ENCODE measurements at places on chromosomes 6 and 20.

DNA sequence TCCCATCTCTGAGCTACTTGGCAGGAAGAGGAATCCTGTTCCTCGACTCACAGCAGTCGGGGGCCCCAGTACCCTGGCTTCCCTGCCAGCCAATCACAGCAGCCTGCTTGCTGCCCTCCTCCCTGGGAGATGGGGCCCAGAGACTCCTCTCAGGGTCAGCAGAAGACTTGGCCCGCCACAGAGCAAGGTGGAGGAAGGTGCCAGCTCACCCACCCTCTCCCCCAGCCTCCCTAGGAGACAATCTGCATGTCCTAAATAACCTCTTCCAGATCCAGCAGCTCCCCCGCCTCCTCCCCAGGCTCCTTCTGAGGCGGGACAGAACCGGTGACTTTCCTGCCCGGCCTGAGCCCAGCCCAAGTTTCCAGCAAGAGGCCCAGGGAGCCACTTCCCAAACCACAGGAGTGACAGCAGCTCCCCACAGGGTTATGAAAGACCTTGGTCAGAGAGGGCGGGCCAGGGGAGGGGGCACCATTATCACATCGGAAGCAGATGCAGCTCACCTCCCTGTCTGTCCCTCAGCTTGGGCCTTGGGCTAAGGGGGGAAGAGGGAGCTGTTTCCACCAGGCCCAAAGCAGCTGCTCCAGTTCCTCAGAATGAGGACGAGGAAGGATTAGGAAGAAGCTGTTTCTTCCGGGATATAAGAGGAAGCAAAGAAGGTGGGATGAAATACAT, 2.3 kb downstream of the CCND3 start:
- peak; percentile 44 for DNase-seq
- peaks cover 57% of the 10 kb centered on the region for H3K4me1 ChIP-seq

DNA sequence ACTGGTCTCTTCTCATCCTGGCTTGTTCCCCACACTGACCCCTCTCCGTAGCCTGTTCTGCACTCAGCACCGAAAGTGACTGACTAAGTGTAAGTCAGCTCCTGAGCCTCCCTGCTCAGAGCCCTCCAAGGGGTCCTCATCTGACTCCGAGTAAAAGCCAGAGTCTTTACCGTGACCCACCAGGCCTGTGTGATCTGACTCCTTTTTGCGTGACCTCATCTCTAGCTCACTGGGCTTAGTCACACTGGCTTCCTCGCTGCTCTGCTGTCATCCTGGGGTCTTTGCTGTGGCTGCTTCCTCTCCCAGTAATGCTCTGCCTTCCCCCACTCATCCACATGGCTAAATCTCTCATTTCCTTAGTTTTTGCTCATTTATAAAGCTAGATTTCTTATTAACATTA, 116.6 kb downstream of the PLCB4 start:
- H3K27ac ChIP-seq, result no peak overlapping the region
- DNase-seq, result no peak
- no peaks in the 10 kb centered on the region for H3K27me3 ChIP-seq
- H3K4me1 ChIP-seq, result no peaks in the 10 kb centered on the region
- H3K4me3 ChIP-seq, result no peak overlapping the region
- H3K36me3 ChIP-seq, result no peaks in the 10 kb centered on the region

DNA sequence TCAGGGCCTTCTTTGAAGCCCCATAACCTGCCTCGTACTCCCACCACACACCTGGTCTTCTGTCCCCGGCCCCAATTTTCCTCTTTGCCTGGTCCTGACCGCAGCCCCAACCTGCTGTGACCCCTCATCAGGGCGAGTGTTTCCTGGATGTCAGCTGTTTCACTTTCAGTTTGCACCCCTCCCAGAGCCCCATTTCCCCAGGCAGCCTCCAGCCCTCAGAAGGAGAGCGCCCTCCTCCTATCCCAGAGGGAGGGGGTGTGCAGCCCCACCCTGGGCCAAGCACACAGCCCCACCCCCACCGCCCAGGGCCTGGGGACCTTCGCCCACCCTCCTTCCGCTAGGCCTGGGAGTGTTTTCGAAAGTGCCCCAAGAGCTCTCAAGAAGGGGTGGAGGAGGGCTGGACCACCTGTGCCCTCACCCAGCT, 1.5 kb downstream of the BAK1 start:
- peaks cover 23% of the 10 kb centered on the region for H3K36me3 ChIP-seq
- H3K27me3 ChIP-seq, result no peaks in the 10 kb centered on the region
- peak overlapping the region; percentile 94 for H3K4me3 ChIP-seq

- H3K27ac ChIP-seq, result no peak overlapping the region
- H3K27me3 ChIP-seq, result no peaks in the 10 kb centered on the region
- H3K36me3 ChIP-seq, result no peaks in the 10 kb centered on the region
- H3K4me1 ChIP-seq, result no peaks in the 10 kb centered on the region
- DNase-seq, result no peak
These were observed 199.4 kb upstream of the PRND start for GRCh38 chr20:4522310-4522709.

DNA sequence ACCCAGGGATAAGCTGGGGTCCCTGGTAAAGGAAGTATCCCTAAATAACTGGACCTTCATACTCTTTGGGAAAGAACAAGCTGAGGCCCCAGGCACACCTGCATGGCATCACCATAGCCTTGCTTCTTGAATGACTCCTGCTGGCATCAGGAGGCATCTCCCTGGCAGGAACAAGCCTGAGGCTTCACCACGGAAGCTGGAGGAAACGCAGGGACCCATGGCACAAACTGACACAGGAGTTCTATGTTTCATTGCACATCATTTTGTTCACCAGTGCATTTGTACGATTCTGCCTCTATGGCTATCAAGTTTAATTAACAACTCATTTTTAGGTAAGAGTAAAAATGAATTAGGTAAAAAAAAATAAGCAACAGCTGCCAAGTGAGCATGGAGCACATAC, 619 bp upstream of the PDE7B start:
- DNase-seq, result no peak
- H3K27me3 ChIP-seq, result no peaks in the 10 kb centered on the region
- H3K4me3 ChIP-seq, result no peak overlapping the region
- H3K4me1 ChIP-seq, result peaks cover 25% of the 10 kb centered on the region

DNA sequence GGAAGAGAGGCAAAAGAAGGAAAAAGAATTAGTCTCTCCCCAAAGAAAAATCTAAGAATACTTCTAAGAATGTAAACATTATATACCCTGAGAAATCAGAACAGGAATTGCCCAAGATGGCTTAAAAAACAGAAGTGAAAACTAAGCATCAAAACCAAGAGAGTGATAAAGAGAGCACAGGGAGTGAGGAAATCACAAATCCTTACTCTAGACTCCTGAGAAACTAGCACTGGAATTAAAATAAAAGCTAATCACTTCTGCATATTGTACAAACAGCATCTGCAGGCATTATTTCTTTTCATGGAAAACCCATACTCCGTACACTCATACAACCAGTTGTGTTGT, 285.7 kb downstream of the BTBD9 start:
- DNase-seq, result no peak
- no peak overlapping the region for H3K27ac ChIP-seq
- H3K36me3 ChIP-seq, result no peaks in the 10 kb centered on the region
- H3K4me1 ChIP-seq, result peaks cover 18% of the 10 kb centered on the region

- H3K27me3 ChIP-seq, result no peaks in the 10 kb centered on the region
- H3K4me1 ChIP-seq, result no peaks in the 10 kb centered on the region
- H3K27ac ChIP-seq, result no peak overlapping the region
- DNase-seq, result no peak
These were observed 85.9 kb upstream of the TRAF3IP2 start for GRCh38 chr6:111691345-111692225.

- no peak for DNase-seq
- no peak overlapping the region for H3K4me3 ChIP-seq
- no peaks in the 10 kb centered on the region for H3K36me3 ChIP-seq
These were observed 15.9 kb downstream of the GPR31 start for GRCh38 chr6:167141667-167142432.

- no peak for DNase-seq
- no peaks in the 10 kb centered on the region for H3K36me3 ChIP-seq
- no peak overlapping the region for H3K27ac ChIP-seq
- H3K27me3 ChIP-seq, result peaks cover 2% of the 10 kb centered on the region
These were observed 175.8 kb upstream of the LRFN2 start for GRCh38 chr6:40762981-40763380.

DNA sequence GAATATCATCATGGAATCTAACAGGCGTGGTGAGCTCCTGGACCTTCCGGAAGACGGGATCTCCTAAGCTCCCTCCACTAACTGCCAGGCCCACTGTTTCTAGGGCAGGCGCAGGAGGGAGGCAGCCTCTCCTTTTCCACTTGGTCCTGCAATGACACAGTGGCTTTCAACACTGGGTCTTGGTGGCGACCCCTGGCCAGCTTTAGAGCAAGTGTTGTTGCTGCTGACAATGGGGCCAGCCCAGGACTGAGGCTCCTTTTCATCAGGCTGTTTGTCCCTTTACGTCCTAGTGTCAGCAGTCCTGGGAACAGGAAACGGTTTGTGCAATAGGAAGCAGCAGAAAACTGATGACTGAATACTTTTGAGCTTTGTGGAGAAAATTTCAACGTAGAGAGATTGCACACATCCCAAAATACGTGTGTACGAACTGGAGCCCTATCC, 9.7 kb upstream of the QKI start:
- H3K36me3 ChIP-seq, result no peaks in the 10 kb centered on the region
- no peaks in the 10 kb centered on the region for H3K27me3 ChIP-seq
- H3K4me3 ChIP-seq, result no peak overlapping the region
- H3K4me1 ChIP-seq, result peaks cover 21% of the 10 kb centered on the region
- DNase-seq, result peak; percentile 73

DNA sequence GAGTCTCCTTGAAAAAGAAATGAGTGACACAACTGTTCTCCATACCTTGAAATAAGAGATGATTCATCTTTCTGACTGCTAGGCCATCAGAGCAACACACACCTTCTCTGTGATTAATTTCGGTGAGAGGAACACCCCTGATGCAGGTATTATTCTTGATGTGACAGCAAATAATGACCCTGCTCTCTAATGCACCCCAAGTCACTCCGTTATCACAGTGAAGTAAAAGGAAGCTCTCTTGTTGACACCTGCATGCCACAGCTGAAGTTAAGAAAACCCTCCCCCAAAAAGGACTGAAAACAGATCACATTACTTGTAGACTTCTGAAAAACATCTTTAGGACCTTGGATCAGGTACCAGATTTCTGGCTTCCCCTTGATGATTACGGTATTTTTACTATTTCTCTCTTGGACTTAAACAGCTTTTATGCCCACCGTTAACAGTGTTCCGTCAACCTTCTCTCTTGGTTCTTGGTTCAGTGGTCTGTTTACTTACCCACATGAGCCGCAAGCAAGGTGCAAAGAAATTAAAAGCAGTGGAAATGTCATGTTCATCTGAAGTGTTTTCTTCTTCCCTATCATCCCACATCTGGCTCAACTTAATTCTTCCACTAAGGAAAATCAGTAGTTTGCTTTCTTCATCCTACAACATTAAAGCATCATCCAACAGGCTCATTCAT, 249.7 kb downstream of the GMPR start:
- H3K27me3 ChIP-seq, result no peaks in the 10 kb centered on the region
- peaks cover 26% of the 10 kb centered on the region for H3K36me3 ChIP-seq
- no peak overlapping the region for H3K4me3 ChIP-seq
- no peaks in the 10 kb centered on the region for H3K4me1 ChIP-seq

- peaks cover 33% of the 10 kb centered on the region for H3K27me3 ChIP-seq
- no peaks in the 10 kb centered on the region for H3K4me1 ChIP-seq
- no peak overlapping the region for H3K27ac ChIP-seq
- peak; percentile 95 for DNase-seq
These were observed 32.1 kb downstream of the SUMO4 start for GRCh38 chr6:149431905-149432775.

DNA sequence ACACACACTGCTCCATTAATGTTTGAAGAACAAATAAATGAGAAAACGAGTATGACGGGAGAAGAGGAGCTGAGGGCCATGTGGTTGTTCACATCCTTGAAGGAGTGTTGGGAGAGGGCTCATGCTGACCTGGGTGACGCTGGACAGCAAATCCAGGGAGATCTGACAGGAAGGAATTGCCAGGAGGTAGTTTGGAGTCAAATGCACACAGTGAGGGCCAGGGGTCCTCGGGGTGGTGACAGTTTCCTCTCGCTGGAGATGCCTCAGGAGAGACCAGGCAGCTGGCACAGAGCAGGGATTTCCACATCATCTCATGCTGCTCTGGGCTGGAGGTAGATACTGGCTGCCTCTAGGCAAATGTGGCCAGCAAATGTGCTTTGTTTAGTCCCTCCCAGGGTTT, 2.0 kb upstream of the TMEM181 start:
- H3K4me1 ChIP-seq, result no peaks in the 10 kb centered on the region
- H3K27ac ChIP-seq, result no peak overlapping the region
- H3K4me3 ChIP-seq, result no peak overlapping the region
- no peaks in the 10 kb centered on the region for H3K36me3 ChIP-seq

DNA sequence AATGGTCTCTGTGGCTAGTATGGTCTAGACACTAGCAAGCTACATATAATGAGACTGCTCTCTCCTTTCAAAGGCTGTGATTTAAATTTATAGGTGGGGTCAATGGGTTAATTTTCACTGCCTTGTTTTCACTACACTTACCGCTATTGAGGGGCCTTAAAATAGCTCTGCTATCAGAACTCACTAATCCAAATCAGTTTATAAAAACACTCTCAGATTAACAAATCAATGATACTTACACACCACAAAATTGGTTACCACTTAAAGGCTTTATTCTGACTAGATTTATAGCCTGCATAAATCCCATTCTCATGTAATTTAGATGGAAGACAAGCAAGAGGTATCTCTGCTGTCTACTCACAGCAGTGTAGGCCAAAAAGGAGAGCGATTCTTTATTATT, 313.0 kb upstream of the AGPAT4 start:
- no peaks in the 10 kb centered on the region for H3K36me3 ChIP-seq
- H3K27me3 ChIP-seq, result no peaks in the 10 kb centered on the region
- H3K27ac ChIP-seq, result no peak overlapping the region
- no peaks in the 10 kb centered on the region for H3K4me1 ChIP-seq
- no peak overlapping the region for H3K4me3 ChIP-seq
- no peak for DNase-seq

DNA sequence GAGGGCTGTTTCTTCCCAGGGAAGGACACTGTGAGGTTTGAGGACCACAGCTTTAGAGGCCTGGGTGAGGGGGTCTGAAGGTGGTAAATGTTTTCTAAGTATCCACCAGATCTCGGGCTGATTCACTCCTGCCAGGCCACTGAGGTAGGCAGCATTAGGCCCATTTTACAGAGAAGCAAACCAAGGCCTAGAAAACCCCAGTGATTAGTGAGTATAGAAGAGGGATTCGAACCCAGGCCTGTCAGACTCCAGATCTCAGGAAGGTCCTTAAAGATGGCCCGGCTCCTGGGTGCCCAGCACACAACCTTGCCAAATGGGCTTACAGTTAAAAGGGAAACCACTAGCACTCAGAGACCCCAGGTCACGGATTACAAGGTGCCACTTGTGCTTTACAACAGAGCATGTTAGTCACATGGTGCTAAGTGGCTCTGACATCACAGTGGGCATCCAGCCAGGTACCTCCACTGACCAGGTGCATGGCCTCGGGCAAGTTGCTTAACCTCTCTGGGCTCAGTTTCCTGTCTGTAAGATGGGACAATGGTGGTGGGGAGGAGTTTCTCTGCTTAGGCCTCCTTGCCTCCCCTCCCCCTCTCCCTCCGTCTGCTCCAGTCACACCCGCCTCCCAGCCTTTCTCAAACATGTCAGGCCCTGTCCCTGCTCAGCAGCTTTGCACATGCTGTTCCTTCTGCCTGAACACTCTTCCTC, 18.8 kb upstream of the SIRPA start:
- peaks cover 17% of the 10 kb centered on the region for H3K27me3 ChIP-seq
- H3K36me3 ChIP-seq, result no peaks in the 10 kb centered on the region
- DNase-seq, result no peak
- H3K4me1 ChIP-seq, result peaks cover 12% of the 10 kb centered on the region
- H3K27ac ChIP-seq, result no peak overlapping the region

GRCh38 chr6:117829594-117830319, 77.3 kb upstream of the SLC35F1 start:
- no peaks in the 10 kb centered on the region for H3K27me3 ChIP-seq
- no peaks in the 10 kb centered on the region for H3K36me3 ChIP-seq
- no peaks in the 10 kb centered on the region for H3K4me1 ChIP-seq
- no peak overlapping the region for H3K27ac ChIP-seq

- no peaks in the 10 kb centered on the region for H3K36me3 ChIP-seq
- H3K4me1 ChIP-seq, result peaks cover 56% of the 10 kb centered on the region
These were observed 6.8 kb downstream of the NRN1 start for GRCh38 chr6:5999688-6000608.
